ENCODE measurements at places on chromosomes 5 and 9. TPM values are rescaled to one million over a fixed set of nuclear protein-coding genes. Genes with fewer than 3 reads are reported as not detected.

COL15A1 gene
- 12.5 TPM for polyA plus RNA-seq

LCP2 gene
- 9.2 TPM for polyA plus RNA-seq

FYB1 gene
- polyA plus RNA-seq, result 3.6 TPM

SPINK6 gene
- not detected for polyA plus RNA-seq

SMIM23 gene
- polyA plus RNA-seq, result not detected

IGFBPL1 gene
- 3.1 TPM for polyA plus RNA-seq

GABRA6 gene
- polyA plus RNA-seq, result not detected

UBE2D2 gene
- polyA plus RNA-seq, result 74.3 TPM

IRX2 gene
- polyA plus RNA-seq, result 0.07 TPM

KCNV2 gene
- not detected for polyA plus RNA-seq

DPM2 gene
- polyA plus RNA-seq, result 23.2 TPM

LCN15 gene
- polyA plus RNA-seq, result 38.5 TPM

AQP3 gene
- 173 TPM for polyA plus RNA-seq

WWC1 gene
- 22.8 TPM for polyA plus RNA-seq

BSPRY gene
- polyA plus RNA-seq, result 16.8 TPM

ENTREP1 gene
- not detected for polyA plus RNA-seq

MCTP1 gene
- polyA plus RNA-seq, result 3.8 TPM

CCL21 gene
- polyA plus RNA-seq, result 2.2 TPM

SPATA9 gene
- polyA plus RNA-seq, result not detected

GABRA1 gene
- not detected for polyA plus RNA-seq

C9orf153 gene
- polyA plus RNA-seq, result 0.10 TPM

ITGA2 gene
- 9.8 TPM for polyA plus RNA-seq

NXNL2 gene
- polyA plus RNA-seq, result 0.31 TPM

NTRK2 gene
- not detected for polyA plus RNA-seq

CMYA5 gene
- 5.7 TPM for polyA plus RNA-seq

SOX30 gene
- not detected for polyA plus RNA-seq

SLC22A5 gene
- 22.1 TPM for polyA plus RNA-seq

LRRC8A gene
- 16.8 TPM for polyA plus RNA-seq

FAM13B gene
- polyA plus RNA-seq, result 7.6 TPM

ELOVL7 gene
- 9.2 TPM for polyA plus RNA-seq

SPINK13 gene
- polyA plus RNA-seq, result not detected

CNTLN gene
- polyA plus RNA-seq, result 4.0 TPM

ZNF658 gene
- 4.4 TPM for polyA plus RNA-seq

FBXL7 gene
- 3.6 TPM for polyA plus RNA-seq

C9orf85 gene
- polyA plus RNA-seq, result 14.1 TPM

SLC6A3 gene
- 0.30 TPM for polyA plus RNA-seq

ARL14EPL gene
- not detected for polyA plus RNA-seq

FRMD3 gene
- 3.8 TPM for polyA plus RNA-seq

DPP7 gene
- polyA plus RNA-seq, result 179 TPM

CDC25C gene
- polyA plus RNA-seq, result 5.7 TPM

LRRC14B gene
- polyA plus RNA-seq, result 0.04 TPM

LTC4S gene
- polyA plus RNA-seq, result 6.7 TPM

FOXI1 gene
- 0.03 TPM for polyA plus RNA-seq

All from small intestine (tissue), 16 donors.